ENCODE measurements at places on chromosomes 3 and 15.

GRCh38 chr3:136804813-136805212 lies 14.1 kb upstream of the SLC35G2 start:
- no peak for DNase-seq

DNA sequence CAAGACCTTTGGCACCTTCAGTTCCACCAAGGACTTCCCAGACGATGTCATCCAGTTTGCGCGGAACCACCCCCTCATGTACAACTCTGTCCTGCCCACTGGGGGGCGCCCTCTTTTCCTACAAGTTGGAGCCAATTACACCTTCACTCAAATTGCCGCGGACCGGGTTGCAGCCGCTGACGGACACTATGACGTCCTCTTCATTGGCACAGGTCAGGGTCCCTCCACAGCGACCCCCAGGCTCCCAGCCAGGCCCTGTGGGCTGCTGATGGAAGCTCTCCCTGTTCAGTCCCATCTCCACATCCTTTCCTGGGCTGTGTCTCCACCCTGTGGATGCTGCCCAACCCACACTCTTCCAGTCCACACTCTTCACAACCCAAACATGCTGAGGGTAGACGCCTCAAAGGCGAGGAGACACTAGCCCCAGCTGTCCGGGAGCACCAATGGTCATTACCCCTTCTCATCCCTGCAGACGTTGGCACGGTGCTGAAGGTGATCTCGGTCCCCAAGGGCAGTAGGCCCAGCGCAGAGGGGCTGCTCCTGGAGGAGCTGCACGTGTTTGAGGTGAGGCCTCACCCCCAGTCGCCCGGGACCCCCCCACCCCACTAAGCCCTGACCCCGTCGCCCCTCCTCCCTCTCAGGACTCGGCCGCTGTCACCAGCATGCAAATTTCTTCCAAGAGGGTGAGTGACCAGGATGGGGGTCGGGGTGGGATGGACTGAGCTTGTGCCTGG lies 4.3 kb upstream of the LSMEM2 start:
- peak; percentile 33 for DNase-seq

DNA sequence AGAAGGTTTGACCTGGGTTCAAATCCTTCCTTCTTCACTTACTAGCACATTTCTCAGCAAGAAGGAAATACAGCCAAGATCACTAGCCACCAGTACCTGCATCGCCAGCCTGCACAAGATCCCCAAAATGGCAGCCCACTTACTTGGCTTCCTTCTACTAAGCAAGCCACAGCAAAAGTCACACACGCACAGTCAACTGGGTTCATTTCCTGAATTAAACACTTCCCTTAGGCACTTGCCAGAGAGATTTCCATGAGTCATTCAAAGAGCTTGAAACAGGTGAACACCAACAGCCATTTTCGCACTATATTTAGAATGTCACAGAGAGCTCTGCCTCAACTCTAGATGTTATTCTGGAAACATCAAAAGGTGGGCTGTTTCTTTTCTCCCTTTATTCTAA lies 42.6 kb downstream of the MGLL start:
- DNase-seq: no peak

DNA sequence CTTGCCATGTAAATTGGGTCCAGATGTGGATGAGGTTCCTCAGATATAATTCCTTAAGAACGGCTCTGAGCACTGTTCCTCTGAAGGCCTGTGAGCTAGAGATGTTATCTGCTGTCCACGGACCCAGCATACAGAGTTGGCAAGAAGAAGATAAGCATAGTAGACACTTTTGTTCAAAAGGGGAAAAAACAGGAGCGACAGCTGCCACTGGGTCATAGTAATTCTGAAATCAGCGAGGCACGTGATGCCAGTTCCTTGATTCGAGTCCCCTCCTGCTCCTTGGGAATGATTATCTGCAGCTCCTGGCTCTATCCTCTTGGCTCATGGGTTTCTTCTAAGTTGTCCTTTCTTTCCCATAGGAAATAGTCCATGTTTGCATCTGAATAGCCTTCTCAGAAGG lies 2.5 kb upstream of the RAB7A start:
- no peak for DNase-seq

DNA sequence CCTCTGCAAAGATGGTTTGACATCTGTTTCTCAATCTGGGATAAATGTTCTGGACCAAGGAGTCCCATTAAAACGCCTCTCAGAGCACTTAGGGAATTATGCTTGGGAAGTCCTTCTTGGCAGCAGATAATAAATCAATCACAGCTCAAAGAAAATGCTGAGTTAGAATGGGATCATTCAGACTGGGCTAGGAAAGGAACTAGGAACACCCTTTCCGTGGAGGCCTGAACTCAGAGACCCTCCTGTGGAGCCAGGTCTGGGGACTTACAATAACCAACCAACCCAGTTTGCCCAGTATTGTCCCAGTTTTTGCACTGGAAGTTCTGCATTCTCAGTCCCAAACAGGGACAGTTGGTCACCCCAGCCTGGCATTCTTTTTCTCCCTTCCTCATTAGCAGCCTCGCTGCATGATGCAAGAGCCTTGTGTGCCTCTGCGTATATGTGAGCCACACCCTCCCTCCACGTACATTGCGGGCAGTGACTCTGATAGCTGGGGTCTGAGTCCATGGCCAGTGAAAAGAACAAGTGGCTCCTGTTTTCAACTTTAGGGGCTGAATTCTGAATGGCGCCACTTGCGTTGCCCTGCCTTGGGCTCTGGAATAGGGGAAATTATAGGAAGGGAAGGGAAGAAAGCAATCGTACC lies 88.7 kb downstream of the SEMA5B start:
- DNase-seq: no peak

GRCh38 chr15:38252481-38253350 lies at the start of gene SPRED1:
Gene SPRED1, plus strand, starts transcription at chr15:38252836. Its CDS starts 350 bp downstream, at chr15:38253186.
- peak; percentile 28 for DNase-seq

- no peak for DNase-seq
Measured at GRCh38 chr15:80495401-80495942, 91.3 kb downstream of the ARNT2 start.

DNA sequence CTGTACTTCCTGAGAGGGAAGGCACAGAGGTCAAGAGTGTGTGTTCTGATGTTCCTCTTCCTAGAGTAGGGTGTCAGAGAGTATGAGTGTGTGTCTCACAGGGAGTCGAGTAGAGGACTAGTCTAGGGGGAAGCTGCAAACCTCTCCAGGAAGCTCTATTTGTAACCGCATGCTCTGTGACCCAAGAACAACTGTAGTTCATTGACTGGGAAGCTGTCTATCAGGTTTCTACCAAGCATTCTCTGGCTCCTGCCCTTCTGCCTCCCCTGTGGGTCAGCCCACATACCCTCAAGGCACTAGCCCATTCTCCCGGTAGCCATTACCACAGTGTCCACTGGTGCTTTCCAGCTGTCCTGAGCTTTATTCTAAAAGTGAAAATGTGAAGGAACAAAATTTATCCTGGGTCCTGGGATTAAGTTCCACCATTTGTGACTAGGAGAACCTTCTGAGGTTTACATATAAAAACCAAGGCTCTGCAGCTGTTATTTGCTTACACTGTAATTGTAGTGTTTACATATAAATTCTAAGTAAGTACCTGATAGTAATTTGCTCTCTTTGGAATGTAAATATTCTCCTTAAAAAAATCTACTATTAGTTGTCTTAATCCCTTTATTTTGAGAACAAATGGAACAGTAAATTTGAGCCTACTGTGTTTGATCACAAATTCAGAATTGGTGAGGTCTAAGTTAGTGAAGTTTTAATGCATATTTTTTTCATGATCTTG lies 40.7 kb downstream of the MYRIP start:
- no peak for DNase-seq

GRCh38 chr3:64290864-64291263 lies 65.6 kb upstream of the PRICKLE2 start:
- DNase-seq: no peak

GRCh38 chr3:115113367-115113766 lies 33.7 kb downstream of the ZBTB20 start:
- no peak for DNase-seq

GRCh38 chr3:15382405-15382923 lies 44.9 kb downstream of the METTL6 start:
- no peak for DNase-seq

DNA sequence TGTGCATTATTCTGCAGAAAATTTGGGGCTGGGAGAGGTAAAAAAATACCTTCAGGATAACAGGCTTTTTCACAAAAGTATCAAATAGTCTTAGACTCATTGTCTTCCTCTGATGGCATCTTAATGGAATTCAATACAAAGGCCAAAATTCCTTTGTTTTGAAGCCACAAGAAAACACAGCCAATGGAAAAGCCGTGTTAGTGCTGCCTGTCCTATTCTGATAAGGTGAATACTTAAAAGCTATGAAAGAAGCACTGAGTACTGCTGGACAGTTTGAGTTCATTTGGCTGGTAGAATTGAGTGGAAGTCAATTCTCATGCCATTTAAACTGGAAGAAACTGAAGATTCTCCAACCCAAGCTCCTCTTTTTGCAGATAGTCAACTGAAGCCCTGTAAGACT lies 395.3 kb upstream of the TPRG1 start:
- no peak for DNase-seq

- no peak for DNase-seq
Measured at GRCh38 chr3:124469555-124469954, 260.7 kb upstream of the UMPS start.

DNA sequence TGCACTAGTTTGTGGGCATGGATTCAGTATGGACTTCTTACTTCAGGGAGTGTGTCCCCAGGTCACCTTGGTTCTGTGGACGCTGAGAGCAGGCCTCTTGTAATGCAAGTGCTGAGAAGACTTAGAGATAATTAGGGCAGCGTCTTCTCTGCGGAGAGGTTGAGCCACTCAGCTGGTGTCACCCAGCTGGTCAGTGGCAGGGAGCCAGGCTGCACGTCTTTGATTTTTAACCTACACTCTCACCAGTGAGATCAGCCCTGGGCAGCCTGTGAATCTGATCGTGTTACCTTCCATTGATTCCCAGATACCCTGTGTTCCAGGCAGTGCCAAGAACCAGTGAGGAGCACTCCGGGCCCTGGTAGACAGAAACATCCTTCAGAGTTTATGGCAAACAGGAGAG lies 92.6 kb downstream of the SLCO3A1 start:
- no peak for DNase-seq

- no peak for DNase-seq
Measured at GRCh38 chr3:141914311-141914710, 37.9 kb downstream of the ATP1B3 start.

DNA sequence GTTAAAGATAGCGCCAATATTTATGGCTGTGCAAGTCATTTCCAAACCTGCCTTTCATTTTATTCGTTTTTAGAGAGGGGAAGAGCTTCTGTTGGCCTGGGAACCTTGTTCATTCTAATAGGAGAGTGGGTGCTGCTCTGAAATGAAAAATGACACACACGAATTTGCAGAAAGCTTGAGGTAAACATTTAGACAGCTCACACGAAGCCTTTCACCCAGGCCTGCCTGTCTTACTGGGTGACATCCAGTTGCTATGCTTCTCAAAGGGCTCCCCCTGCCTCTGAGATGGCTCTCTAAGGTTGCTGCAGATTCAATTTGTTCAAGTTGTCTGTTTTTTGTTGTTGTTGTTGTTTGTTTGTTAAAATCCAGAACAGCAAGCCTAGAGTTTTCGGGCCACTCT lies 18.2 kb downstream of the PEX5L start:
- no peak for DNase-seq

GRCh38 chr3:44427683-44428082 lies 49.8 kb downstream of the ZNF445 start:
- no peak for DNase-seq

DNA sequence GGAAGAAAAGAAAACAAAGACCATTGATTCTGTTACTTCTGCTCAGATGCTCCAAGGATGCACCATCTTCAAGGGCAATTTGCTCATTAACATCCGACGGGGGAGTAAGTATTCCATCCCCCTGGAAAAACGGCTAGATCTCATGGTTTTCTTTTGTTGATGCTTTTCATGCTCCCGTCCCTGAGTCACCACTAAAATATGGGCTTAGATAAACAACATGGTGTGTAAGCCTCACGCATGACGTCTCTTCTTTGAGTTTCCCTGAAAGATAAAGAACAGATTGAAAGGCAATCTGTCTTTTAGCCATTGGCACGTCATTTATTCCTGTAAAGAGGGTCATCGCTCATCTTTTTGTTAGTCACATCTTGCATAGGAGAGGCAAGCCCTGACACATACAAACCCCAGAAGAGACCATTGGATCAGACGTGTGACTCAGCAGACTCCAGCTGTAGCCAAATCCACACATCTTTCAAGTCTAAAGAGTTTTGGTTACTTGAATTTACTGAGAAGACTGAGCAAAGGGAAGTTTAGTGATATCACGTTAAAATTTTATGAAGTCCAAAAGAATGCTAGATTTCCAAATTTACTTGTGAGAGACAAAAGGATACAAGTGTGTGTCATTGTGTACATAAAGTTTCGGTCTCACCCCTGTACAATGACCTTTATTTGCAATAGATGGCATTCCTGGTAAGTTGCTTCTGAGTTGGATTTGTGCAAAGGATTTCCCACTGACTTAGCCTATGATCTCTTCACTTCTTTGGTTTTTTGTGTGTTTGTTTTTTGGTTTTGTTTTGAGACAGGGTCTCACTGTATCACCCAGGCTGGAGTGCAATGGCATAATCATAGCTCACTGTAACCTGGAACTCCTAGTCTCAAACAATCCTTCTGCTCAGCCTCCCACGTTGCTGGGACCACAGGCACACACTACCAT lies 110.5 kb downstream of the PGPEP1L start:
- peak; percentile 99 for DNase-seq

DNA sequence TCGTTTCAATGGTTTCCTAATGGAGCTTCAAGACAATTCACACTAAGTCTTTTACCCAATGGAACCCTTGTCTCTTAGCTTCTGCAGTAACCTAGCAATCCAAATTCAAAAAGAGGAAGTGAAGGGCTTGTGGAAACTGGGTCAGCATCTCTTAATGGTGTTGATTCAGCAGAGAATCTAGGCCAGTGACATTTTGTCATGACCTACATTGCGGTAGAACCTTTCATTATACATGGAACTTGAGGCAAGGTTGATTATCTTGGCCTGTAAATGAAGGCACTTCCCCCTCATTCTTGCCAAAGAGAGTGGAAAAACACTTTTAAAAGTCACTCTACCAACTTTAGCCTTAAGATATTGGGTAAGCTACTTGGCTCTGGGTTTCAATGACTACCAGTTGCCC lies 42.8 kb downstream of the C2CD4B start:
- no peak for DNase-seq
